ENCODE measurements at places on chromosomes 1 and 21.

DNA sequence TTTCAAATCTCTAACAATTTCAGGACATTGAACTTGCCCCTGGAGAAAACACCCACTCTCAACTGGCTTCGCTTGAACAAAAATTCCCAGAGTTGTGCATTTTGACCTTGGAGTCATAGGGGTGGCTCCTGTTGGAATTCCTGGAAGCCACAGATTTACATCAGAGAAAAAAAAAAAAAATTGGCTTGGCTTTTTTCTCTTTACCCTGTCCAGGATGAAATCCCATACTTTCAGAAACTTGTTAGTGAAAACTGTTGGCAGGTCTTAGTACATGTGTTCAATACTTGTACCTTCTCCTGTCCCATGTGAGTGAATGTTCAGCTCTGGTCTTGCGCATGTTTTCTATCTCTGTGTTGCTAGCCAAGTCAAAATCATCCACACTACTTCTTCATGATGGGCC is 228.8 kb downstream of the TGFB2 start:
- DNase-seq: no peak

GRCh38 chr1:68198752-68199151 is 33.6 kb downstream of the WLS start:
- DNase-seq: no peak

GRCh38 chr1:246160905-246161304 is 346.2 kb downstream of the SMYD3 start:
- DNase-seq: no peak

DNA sequence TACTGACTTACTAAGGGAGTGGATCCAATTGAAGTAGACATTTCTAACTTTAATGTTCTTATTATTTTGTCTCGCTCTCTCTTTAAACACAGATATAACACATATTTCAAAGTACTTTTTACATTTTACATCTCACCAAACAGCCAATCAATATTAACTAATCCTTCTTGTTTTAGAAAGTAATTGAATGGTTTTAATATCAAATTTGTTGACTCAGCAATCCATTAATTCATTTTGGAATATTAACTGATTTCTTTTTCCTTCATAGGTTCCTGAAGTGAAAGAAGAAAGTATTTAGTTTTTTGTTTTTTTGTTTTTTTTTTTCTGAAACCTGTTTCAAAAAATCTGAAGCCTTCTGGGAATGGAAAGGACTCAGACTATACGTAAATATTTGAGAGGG is 62.3 kb upstream of the DPYD start:
- DNase-seq: no peak

- no peak for DNase-seq
Measured at GRCh38 chr1:228875741-228876140, 140.5 kb downstream of the RHOU start.

DNA sequence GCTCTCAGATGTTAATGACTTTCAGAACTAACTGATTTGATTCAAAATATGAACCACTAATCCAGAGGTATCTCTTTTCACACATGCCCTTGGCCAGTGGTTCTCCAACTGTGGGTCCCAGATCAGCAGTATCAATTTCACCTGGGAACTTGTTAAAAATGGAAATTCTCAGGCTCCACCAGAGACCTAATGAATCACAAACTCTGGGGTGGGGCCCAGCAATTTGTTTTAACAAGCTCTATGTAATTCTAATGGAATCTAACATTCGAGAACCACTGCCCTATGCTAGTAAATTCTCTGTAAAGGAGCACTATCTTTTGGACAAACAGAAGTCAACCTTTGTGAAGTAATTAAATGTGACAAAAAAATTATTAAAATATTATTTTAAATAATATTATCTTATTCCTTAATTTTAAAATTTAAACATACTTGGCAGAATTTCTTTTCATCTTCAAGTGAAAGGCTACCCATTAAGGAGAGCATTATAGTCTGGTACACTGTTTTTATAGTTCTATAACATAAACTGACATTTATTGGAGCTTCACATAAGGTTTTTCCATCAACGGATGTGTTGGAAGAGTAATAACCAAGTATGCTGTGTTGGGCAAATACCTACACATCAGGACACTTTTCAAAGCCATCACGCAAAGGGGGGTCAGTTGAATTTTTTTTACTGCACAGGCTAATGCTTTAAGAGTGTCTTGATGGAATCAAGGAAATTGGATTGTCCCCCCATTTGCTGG is 130.4 kb downstream of the LHX4 start:
- DNase-seq: no peak

All from activated T-cell treated with anti-CD3 and anti-CD28 coated beads for 48 hours (primary cell).